ENCODE measurements at places on chromosomes 7 and 10.
A peak's percentile ranks its signal among the peaks of the same experiment; 100 is the strongest.

DNA sequence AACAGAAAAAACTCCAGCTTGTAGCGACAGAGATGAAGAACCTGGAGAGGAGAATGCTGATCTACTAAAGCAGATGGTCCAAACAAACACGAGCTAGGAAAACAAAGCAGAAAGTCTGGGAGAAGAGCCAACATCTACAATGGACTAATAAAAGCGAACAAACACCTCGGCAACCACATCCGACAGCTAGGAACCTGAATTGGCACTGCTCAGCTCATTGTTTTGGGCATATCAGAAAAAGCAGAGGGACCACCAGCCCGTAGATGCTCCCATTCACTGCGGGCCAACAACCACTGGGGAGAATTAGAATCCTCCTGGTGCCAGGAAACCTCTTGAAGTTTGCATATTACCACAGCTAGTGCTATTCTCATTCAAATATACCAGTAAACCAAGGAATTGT lies 204.7 kb downstream of the NXPH1 start:
- no peak for DNase-seq

DNA sequence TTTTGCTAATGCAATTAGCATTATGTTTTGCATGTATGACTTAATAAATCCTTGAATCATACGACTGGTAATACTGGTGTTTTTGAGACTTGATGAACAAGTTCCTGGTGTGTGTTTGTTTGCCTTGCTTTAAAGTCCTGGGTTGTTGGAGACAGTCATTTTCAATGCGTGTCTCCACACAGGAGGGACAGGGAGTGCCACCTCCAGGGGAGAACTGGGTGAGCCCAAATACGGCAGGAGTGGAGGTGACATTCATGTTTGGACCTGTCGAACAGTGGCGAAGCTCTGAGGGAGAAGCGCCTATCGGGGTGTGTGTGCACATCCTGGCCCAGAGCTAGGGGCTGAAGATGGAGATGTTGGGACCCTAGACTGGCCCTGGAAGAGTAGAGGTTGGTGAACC lies 43.8 kb downstream of the DAGLB start:
- DNase-seq: no peak

GRCh38 chr7:3194501-3195141 lies 106.4 kb upstream of the SDK1 start:
- DNase-seq: no peak

DNA sequence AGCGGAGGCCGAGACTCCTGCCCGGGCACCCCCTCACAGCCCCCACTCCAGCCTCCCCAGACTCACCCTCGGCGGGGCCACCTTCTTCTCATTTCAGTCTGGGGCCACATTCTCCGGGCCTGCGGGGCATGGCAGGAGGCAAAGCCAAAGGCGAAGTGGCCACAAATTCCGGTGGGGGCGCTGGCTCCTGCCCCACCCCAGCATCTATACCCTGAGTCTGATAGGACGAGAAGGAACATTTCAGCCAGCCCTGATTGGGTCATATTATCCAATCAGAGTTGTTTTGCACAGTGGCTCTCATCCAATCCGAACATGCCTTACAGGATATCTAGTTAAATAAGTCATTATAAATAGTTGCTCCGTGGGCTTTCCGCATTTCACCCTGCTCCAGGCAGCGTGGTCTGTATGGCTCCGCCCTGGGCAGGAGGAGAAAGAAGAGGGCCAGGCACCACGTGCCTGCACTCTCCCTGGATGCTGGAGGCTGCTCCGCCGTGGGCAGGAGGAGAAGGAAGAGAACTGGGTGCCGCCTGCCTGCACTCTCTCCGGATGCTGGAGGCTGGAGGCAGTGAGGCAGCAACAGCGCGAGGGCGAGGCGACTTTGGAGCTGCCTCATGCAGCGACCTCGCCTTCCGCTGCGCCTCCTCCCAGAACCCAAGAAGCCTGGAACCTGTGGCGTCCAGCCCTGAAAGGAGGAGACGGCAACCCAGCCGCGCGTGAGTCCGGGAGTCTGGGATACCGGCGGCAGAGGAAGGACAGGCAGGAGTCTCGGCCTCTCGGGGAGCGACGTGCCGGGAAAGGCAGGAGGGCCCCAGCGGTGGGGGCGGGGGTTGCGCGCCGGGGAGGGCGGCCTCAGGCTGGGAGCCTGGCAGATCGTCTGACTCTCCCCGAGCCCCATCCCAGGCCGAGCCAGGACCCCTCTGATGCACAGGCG lies 162.9 kb downstream of the ZNF33B start:
- no peak for DNase-seq

- DNase-seq: no peak
These were observed 99.0 kb downstream of the AOAH start for GRCh38 chr7:36625247-36625646.

- DNase-seq: no peak
These were observed 303.8 kb upstream of the MKI67 start for GRCh38 chr10:128429835-128430513.

- no peak for DNase-seq
These were observed 3.5 kb downstream of the DENND11 start for GRCh38 chr7:141698247-141699015.

GRCh38 chr10:34584164-34584563 lies 230.9 kb downstream of the PARD3 start:
- no peak for DNase-seq

GRCh38 chr10:38007551-38007950 lies 2.9 kb upstream of the ZNF33A start:
- DNase-seq: no peak

DNA sequence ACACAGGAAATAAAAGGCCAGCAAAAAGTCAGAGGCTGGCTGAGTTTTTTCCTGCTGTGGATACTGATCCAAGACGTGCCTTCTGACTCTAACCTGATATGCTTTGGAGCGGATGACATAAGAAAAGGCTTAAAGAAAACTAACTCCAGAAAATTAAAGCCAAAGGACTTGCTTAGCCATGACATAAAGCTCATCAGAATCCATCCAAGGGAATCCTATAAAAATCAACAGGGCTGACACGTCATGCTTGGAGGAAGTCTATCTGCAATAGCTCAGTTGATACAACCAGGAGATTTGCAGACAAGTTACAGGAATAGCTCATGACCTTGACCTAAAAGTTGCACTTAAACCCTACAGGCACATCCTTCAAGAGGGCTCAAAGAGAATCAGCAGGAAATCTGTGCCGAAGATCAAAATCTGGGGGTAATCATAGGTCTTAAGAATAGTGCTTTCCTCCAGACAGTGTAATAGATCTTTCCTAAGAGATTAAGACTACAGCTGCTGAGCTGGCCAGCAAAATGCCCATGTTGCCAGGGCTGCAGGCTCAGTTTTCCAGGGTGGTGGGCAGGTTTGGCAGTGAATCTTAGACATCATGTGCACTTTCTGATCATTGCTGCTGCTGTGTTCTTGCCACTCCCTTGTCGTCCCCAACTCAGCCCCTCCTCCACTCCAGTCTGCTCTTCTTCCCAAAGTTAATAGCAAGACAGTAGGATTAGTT lies 111.5 kb upstream of the SVIL start:
- no peak for DNase-seq

DNA sequence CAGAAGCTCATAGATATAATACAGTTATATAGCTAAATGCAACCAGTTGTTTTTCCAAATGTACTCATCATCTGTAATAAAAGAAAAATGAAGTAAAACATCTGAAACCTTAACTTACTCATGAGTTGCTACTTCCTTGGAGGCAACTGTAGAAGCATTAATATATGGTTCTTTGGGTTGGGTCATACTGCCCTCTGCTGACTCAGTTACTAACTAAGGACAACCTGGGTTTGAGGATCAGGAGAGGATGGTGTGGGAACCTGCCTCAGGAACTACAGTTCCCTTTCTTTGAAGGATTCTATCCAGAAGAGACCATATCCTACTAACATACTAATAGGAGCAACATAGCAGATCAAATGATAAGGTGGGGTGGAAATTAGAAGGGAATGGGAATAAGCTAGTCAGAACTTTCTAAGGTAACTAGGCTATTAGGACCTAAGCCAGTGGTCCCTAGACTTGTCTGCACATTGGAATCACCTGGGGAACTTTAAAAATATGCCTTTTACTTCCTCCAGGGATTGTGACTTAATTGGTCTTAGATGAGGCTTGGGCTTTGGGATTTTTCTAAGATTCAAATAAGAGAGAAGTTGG lies 20.7 kb downstream of the COX15 start:
- peak; percentile 23 for DNase-seq

GRCh38 chr7:158733220-158733519 lies 28.6 kb upstream of the NCAPG2 start:
- no peak for DNase-seq

- DNase-seq: no peak
These were observed 10.7 kb upstream of the STEAP4 start for GRCh38 chr7:88317422-88317821.

DNA sequence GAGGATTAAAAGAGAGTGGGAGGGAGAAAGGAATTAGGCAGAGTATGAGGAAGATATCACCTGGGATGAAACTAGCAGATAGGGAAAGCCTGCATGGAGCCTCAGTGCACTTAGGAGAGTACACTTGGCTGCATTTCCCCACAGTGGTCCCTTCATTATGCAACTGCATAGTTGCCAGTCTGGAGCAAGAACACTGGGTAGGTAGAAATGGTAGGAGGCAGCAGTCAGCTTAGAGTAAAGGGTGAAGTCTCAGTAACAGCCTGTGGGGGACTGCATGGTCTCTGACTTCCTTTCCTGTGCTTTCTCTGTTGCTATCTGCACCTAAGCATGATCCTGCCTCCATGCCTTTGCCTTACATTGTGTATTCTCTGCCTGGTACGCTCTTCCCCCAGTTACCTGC lies 14.0 kb upstream of the PCGF5 start:
- DNase-seq: no peak

GRCh38 chr7:98613601-98614425 lies 3.3 kb upstream of the NPTX2 start:
- DNase-seq: no peak

DNA sequence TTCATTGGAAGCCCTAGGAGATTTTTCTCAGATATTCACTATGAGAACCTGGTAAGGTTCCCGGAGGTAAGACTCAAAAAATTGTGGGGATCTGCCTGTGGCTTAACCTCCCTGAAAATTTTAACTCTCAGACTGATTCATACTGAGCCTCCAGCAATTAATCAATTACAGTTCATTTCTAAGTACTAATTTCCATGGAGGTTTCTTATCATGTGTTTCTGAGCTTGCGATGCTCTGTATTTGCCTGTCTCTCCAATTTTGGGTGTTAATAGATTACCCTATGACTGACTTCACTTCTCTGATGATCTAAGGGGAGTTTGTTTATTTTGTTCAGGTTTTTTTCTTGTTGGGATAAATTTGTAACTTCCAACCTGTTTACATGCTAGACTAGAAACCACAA lies 215.4 kb upstream of the TMEM196 start:
- no peak for DNase-seq

- no peak for DNase-seq
These were observed 21.8 kb downstream of the KBTBD2 start for GRCh38 chr7:32869716-32870115.
